Inflammatory macrophage (primary cell): ENCODE measurements at places on chromosomes 1 and 21.

GRCh38 chr1:221366495-221367110, 375.3 kb downstream of the DUSP10 start:
- no peak for DNase-seq

- DNase-seq = no peak
These were observed 71.7 kb upstream of the ZNF648 start for GRCh38 chr1:182133181-182133580.

- DNase-seq = no peak
These were observed 82.0 kb upstream of the GCLM start for GRCh38 chr1:93991271-93991670.

GRCh38 chr1:219090607-219091006, 83.1 kb upstream of the LYPLAL1 start:
- DNase-seq = no peak

- DNase-seq = no peak
These were observed 8.6 kb downstream of the CLDN14 start for GRCh38 chr21:36471254-36471723.

DNA sequence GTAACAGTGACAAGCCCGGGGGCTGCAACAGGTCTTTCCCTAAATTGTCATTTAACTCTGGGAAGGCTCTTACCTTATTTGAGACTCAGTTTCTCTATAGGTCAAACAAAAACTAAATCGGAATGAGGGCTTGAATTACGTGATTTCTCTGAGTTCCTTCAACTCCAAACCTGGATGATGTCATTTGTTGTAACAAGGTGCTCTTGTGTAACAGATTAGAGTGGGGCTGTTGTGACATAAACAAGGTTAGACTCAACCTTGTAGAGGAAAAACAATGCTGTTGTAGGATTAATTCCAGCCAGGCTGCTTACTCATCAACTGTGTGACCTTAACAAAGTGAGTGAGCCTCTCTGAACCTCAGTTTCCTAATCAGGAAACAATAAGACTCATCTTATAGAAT, 74.4 kb downstream of the SUSD4 start:
- no peak for DNase-seq
